ENCODE measurements at places on chromosomes 4 and X.

DNA sequence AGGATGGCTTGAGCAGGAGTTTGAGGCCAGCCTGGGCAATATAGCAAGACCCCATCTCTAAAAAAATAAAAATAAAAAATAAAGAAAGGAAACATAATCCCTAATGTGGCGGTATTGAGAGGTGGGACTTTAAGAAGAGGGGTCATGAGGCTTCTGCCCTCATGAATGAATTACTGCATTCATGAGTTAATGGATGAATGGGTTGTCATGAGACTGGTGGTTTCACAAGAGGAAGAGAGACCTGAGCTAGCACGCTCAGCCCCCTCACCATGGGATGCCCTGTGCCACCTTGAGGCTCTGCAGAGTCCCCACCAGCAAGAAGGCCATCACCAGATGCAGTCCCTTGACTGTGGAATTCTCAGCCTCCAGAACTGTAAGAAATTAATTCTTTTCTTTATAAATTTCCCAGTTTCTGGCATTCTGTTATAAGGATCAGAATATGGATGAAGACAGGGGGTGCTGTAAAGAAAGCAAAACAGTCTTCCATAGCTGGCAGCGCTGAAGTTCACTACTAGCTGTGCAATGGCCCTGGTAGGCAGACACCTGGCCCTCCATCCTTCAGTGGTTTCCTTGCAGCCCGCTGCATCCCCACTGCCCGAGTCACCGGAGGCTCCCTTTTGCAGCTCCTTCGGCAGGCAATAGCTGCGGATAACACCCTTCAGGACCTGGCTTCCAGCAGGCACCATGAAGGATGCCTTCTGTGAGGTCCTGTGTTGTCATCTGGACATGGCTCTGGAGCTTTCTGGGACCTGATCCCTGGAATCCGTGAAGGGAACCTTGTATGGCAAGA, 44.8 kb upstream of the NSG1 start:
- DNase-seq, result no peak

GRCh38 chrX:112664924-112665323, 14.8 kb downstream of the LHFPL1 start:
- DNase-seq, result no peak

DNA sequence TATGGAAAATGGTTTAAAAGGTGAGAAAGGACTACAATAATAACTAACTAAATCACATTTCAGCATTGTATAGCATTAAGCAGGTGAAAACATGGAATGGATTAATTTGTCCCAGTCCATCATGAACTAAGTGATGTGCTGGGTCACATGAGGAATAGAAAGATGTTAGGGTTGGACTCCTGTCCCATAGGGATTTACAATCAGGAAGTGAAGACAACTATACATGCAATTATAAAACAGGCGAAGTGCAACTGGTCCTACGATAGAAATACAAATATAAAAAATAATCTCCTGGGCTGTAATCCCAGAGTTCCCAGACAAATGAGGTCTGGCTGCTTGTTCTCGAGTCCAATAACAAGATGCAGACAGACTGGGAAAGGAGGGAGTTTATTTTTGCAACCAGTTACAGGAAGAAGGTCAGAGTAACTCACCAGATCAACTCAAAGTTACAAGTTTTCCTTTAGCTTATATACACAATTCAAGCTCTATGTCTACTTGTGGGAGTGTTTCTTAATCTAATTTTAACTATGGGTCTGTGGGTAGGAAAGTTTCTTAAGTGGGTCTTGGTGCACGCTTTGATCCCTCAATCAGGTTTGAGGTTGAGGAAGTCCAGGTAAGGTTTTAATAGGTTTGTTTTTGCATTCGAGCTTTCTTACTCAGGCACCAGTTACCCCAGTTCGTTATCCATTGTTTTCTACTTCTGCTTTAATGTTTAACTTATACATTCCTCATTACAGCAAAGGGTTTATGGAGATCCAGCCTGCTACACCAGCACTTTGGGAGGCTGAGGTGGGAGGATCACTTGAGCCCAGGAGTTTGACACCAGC, 50.1 kb downstream of the IGFBP7 start:
- no peak for DNase-seq

- no peak for DNase-seq
These were observed 83.9 kb downstream of the MAD2L1 start for GRCh38 chr4:119982756-119983155.

- DNase-seq, result no peak
These were observed 17.4 kb downstream of the VEGFC start for GRCh38 chr4:176775338-176775737.

GRCh38 chr4:101678180-101678579, 112.3 kb upstream of the BANK1 start:
- DNase-seq, result no peak

GRCh38 chr4:152436384-152436783, 99.5 kb downstream of the FBXW7 start:
- DNase-seq, result no peak

DNA sequence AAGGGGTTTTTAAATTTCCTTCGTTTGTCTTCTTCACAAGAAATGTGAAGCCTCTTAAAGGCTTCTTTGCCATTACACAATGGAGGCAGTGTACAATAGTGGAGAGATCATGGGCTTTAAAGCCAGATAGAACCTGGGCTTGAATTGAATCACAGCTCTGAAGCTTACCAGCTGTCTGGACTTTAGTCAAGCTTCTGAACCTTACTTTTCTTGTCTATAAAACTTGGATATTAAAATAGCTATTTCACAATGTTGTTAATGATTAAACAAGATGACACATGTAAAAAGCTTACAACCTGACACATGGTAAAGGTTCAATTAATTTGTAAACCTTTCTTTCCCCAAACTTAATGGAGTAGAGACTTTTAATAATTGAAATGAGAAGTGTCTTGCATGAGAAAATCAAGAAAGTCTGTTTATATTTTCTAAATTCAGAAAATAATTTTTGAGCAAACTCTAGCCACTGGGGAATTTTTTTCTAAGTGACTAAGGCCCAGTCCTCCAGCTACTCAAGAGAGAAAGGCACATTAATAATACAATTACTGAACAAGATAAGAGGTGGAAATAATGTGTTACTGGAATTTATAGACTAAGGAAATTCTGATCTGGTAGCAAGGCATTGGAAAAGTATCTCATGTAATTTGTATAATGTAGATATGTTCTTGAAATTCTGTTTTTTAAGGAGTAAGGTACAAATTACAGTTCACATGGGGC, 21.7 kb upstream of the TBC1D8B start:
- DNase-seq, result no peak

GRCh38 chr4:102420563-102421398, 75.5 kb upstream of the SLC39A8 start:
- DNase-seq, result no peak

DNA sequence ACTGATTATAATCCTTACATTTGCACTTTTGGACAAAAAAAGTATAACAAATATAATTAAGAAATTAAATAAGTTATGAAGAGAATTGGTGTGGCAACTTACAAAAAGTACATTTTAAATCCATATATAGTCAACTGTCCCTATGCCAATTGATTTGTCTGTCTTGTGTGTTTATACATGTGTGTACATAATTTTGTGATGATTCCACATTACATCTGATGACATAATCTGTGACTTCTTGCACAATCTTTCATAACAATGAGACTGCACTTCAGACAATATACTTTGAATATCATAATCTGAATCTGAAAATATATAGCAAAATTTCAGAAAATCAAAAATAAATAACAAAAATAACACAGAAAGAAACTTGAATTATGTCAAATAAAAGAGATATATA, 953.4 kb downstream of the FAT4 start:
- DNase-seq, result no peak

- peak; percentile 49 for DNase-seq
These were observed at the start of gene USP11 for GRCh38 chrX:47232803-47233332. Gene USP11 (plus strand): TSS chrX:47233009. CDS start chrX:47233044, 35 bp downstream.

DNA sequence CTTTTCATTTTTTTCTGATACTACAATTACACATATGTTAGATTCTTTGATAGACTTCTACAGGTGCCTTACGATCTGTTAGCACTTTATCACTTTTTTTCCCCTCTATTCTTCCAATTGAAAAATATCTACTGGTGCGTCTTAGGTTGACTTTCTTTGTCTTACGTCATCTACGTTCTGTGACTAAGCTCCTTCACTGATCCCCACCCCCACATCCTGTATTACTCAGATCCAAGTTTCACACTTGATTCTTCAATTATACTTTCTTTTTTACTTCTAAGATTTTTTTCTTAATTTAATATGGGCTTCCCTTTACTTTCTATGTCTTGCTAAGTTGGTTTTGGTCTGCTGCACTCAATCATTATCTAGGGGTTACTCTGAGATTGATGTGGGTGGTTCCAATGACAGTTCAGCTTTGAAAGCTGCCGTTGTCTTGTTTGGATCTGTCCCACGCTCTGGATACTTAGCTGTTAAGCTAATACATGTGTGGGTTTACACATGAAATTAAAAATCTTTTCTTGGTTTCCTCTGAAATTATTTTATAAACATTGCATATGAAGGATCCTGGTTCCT, 1321.1 kb downstream of the RAPGEF2 start:
- peak; percentile 46 for DNase-seq

- no peak for DNase-seq
These were observed 38.1 kb upstream of the TRPC5 start for GRCh38 chrX:112120721-112121120.

GRCh38 chr4:146567396-146567795, 45.7 kb upstream of the SLC10A7 start:
- no peak for DNase-seq

GRCh38 chrX:150544835-150545770, 23.3 kb upstream of the MTM1 start:
- DNase-seq, result no peak

DNA sequence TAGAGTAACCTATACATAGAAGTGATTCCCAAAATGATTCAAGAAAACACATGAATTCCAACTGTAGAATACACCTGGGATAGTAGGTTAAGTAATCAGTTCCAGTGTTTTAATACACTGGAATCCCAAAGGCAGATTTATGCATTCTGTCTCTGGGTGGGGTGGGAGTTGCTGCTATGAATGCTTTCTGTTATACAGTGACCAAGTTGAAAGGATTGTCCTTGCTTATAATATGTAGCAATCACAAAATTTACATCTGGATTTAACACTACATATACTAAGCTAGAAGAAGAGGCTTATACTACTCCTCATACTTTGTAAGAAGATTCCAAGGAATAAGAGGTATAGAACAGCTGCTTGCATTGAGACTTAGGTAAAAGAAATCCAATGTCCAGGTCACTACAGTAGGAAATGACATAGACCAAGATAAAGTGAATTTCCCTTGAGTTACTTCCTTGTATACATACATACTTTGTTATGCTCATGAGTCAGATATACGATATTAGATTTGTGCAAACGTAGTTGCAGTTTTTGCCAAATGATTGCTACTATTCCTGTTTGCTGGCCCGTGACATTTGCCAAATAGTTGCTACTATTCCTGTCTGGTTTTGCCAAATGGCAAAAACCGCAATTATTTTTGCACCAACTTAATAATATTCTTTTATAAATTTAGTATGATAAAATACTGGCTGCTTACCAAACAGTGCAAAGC, 210.5 kb upstream of the DIAPH2 start:
- DNase-seq, result no peak
